K562 (cell line): ENCODE measurements at places on chromosomes 6 and 20. TPM values are rescaled to one million over a fixed set of nuclear protein-coding genes. Genes with fewer than 3 reads are reported as not detected.

DNA sequence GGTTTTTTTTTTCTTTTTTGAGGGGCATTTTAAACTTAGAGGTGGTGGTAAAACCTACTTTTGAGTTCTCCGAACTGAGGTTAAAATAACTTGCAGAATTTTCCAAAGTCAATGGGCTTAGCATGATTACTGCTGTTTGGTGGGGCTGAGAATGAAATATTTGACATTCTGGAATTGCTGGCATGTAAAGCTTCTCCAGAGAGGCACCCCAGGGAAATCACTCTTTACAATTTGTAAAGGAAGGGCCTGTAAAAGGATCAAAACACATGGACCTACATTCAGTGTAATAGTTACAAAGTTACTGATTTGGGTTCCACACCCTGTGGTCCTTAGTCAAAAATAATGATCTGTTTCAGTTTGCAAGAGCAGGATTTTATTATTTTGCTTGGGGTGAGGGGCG is 5.5 kb downstream of the FAM217B start:
- no peak for DNase-seq

CDH22 gene
- polyA plus RNA-seq, result 0.08 TPM in 1 of 2 replicates, not detected in the other

DNA sequence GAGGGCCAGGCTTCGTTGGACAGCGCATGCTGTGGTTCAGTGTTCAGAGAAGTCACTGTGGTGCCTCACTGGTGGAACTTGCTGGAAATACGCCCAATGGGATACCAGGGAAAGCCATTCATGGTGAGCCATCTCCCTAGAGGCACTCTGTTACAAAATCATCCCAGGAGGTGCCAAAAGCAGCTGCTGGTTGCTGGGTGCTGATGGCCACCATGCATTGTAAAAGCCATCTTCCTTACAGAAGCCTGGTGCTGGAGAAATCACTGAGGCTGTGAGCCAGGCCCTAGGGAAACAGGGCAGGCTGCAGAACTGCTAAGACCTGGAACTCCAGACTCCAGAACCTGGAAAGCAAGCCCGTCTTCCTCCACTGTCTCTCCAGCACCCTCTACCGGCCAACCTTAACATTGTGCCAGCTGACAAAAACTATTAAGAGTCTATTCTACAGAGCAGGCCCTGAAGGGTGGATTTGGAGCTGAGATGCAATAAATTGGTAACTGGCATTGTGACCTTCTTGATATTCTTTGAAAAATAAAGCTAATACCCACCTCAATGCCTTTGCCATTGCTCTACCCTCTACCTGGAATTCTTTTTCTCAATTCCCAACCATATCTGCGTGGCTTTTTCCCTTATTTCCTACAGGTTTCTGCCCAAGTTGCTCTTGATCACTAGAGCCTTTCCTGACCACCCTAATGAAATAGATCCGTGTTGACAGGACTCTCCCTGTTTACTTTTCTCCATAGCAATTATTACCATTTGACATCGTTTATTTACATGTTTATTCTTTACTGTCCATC is 18.5 kb downstream of the SNRPB start:
- DNase-seq, result peak; percentile 68

C20orf204 gene
- 0.94 and 1.6 TPM in 2 replicates for polyA plus RNA-seq

- no peak for DNase-seq
These were observed 121.0 kb downstream of the QRSL1 start for GRCh38 chr6:106750142-106750918.

ULBP2 gene
- 1.1 TPM in 2 replicates for polyA plus RNA-seq

SIRPB2 gene
- not detected in 2 replicates for polyA plus RNA-seq
